ENCODE measurements at places on chromosomes 4 and X.
A peak's percentile ranks its signal among the peaks of the same experiment; 100 is the strongest.

DNA sequence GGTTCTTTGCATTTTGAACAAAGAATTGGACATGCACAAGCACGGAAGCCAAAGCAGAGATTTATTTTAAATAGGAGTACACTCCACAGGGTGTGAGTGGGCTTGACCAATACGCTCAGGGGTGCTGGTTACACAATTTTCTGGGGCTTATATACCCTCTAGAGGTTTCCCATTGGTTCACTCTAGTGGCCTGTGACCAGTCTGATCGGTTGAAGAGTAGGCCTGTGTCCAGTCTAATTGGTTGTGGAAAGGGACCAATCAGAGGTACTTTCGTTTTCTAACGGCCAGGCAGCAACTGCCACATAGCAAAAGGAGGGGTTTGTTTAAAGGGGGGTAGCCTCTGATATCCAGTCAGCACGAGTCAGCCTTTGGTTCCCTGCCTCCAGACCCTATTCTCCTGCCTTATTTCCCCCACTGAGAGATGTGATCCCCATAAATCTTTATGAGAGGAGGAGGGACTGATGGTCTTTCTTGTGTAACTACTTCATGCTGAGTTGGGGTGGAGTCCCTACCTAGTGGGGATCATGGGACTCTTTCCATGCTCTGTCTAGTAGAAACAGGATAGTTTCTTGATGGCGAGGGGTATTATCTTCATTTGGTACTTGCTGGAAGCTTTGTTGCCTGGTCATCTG lies 11.3 kb upstream of the AREG start:
- no peak for DNase-seq

GRCh38 chr4:77861495-77861894 lies 1.1 kb upstream of the MRPL1 start:
- no peak for DNase-seq

- no peak for DNase-seq
Observed at GRCh38 chr4:118931786-118932185, 43.1 kb downstream of the SYNPO2 start.

GRCh38 chrX:104282166-104282725 lies 27.5 kb upstream of the ESX1 start:
- DNase-seq: no peak

GRCh38 chrX:56564921-56565840 lies 1.8 kb downstream of the UBQLN2 start:
- DNase-seq: no peak

DNA sequence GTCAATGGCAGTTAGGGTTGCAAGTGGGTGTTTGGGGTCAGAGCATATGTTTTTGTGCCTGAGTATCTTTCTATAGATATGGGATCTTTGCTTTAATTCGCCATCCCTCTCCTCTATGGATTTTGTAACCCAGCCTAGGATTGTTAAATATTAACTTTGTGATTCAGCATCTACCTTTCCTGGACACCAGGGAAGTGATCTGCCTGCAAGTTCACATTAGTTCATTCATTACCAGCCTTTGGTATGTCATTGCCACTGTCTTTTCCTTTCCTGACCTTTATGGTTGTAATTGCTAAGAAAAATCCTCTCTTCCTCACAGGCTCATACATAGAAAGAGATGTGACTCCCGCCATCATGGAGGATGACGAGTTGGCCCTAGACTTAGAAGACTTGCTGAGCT lies 73.8 kb downstream of the KIT start:
- no peak for DNase-seq

DNA sequence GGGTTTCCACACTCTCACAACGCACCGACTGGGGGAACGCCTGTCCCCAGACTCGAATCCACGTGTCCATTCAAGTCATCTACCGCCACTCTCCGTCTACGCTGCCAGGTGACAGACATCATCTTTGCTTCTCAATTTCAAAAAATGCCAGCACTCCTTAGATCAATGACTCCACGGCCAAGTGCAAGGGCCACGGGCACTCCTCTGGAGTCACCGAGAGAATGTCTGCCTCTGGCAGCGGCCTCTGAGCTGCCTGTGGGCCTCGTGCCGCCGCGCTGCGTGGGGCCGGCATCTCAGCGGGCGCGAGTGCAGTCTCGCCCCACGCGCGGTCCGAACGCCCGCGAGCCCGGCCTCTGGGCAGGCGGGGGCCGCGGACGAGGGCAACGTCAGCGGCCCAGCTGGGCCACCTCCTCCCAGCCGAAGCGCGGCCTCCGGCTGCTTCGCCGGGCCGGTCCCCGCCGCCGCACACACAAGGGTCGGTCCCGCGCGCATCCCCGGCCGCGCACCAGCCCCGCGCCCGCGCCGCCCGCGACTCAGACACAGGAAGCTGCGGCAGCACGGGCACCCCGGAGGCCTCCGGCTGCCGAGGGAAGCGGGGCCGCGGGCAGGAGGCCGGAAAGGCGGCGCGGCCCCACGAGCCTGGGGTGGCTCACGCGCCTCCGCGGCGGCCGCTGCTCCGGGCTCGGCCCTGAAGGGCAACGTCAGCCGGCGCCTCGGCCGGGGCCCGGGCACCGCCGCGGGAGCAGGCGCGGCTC lies 450 bp downstream of the ACSL1 start:
- DNase-seq: no peak

DNA sequence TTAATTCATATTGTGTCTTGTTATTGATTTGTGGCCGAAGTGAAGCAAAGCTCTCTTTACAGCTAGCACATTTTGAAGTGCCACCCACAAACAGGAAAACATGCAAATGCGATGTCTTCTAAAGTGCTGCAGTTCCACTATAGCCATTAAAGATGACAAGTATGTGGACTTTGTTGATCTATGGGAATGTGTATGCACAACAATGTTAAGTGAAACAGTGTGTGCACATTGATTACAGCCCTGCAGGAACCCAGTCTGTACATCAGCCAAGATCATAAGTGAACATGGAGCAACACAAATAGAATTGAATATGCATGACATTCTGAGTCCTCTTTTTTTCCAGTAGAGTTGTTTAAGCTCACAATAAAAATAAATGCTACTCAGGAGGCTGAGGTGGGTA lies 43.0 kb downstream of the TFDP3 start:
- no peak for DNase-seq

GRCh38 chrX:35696760-35697234 lies 101.3 kb upstream of the MAGEB16 start:
- DNase-seq: no peak

GRCh38 chr4:5839751-5840674 lies 52.9 kb downstream of the CRMP1 start:
- no peak for DNase-seq

DNA sequence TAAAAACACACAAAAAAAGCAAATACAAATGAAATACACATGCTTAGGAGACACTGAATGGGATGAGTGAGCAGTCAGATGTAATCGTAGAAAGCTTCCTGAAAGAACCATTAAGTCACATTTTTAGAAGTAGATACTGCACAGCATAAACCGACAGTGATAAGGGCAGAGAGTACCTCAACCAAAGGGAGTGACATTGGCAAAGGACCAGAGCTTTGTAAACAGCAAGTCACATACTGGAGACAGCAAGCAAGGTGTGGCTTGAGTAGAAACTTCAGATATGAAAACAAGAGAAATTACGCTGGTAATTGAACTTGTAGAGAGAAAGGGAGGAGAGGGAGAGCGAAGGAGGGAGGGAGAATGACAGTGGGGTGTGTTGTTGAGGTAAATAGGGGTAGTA lies 92.0 kb downstream of the CHRDL1 start:
- DNase-seq: no peak

GRCh38 chr4:28799696-28800095 lies 1920.5 kb upstream of the PCDH7 start:
- no peak for DNase-seq

GRCh38 chr4:153789741-153790499 lies 1.0 kb upstream of the SFRP2 start:
- DNase-seq: no peak

DNA sequence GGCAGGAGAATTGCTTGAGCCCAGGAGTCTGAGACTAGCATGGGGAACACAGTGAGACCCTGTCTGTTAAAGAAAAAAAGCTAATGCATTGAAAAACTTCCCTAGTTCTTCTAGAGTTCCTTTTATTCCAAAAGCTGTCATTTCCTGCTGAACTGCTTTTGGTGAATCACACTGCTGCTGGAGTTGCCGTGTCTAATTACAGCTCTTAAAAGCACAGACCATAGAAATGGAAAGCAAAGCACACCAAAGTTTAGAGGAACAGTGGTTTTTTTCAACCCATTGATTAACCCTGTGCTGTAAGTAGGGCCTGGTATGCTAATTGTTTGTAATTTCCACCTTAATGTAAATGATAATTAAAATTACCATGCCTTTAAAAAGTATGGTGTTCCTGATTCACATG lies 52.4 kb downstream of the SEPTIN11 start:
- DNase-seq: no peak

DNA sequence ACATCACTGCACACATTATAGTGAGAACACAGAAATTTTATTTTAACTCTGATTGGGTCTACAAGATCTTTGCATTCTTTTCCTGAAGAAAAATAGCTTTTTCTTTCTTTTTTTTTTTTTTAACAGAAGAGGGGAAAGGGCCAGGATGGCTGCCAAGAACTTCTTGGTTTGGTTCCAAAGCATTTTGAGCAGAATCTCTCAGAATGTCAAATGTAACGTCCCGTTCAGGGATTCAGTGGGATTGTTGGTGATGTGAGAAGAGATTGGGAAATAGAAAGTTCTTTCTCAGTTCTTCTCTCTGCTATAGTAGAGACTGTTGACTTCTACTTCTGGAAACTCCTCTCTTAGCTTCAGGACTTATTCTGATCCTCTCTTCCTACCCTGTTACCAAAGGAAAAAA lies 70.9 kb upstream of the CBR4 start:
- DNase-seq: no peak

- no peak for DNase-seq
Observed at GRCh38 chr4:107519053-107519452, 201.0 kb downstream of the PAPSS1 start.

DNA sequence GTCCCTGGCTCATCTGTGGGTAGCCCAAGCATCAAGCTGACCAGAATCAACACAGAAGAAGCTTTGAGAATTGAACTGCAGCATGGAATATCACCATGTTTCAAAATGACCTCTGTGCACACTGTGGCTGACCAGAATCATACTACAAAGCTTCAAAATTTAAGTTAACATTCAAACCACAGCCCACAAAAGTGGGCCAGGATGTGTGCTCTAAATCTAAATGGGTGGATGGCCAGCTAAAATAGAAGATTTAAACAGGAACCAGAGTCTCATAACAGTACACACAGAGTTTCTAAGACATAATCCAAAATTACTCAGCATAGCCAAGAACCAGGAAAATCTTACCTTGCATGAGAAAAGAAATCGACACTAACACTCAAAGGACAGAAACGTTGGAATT lies 46.1 kb downstream of the KLF3 start:
- DNase-seq: no peak

- no peak for DNase-seq
Observed at GRCh38 chrX:36867143-36867542, 141.0 kb upstream of the FAM47C start.

DNA sequence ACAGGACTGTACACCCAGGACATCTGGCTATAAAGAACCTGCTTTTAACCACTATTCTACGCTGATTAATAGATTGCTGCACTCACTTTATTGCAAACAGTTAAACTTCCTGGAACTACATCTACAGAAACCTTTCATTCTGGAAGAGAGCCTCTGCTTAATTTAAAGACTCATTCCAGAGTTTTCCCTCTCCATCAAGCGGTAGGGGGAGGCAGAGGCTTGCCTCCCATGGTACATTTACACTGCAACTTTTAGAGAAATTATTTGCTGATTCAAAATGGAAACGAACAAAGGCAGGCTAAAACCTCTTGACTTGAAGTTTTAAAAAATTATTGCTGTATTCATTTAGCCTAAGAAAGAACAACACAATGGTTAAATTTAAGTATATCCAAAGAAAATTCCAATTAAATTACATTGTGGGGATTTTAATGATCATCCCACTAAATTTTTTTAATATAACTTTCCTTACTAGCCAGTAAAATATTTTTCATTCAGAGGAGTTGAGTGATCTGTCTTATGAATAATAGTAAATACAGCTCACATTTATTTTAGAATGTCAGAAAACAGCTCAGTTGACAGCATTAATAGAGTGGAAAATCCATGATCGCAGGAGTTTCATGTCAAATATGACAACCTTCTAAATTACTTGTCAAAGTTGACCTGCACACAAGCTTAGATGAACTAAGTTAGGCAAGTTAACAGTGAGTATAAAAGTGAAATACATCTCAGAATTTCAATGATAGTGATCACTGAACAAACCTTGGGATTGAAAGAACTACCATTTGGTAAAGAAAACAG lies 46.3 kb upstream of the PCDH10 start:
- DNase-seq: no peak

- DNase-seq: no peak
Observed at GRCh38 chr4:54709400-54709799, 51.6 kb downstream of the KIT start.

GRCh38 chr4:132592340-132592739 lies 556.8 kb upstream of the PCDH10 start:
- DNase-seq: no peak

GRCh38 chrX:134469486-134469885 lies 9.5 kb downstream of the HPRT1 start:
- no peak for DNase-seq

- DNase-seq: peak; percentile 48
Observed at GRCh38 chr4:158768555-158769174, at the start of gene FNIP2. Gene FNIP2 (plus strand): TSS chr4:158769026. CDS start chr4:158769213, 187 bp downstream.

GRCh38 chr4:154222875-154223274 lies 268.7 kb downstream of the DCHS2 start:
- no peak for DNase-seq

DNA sequence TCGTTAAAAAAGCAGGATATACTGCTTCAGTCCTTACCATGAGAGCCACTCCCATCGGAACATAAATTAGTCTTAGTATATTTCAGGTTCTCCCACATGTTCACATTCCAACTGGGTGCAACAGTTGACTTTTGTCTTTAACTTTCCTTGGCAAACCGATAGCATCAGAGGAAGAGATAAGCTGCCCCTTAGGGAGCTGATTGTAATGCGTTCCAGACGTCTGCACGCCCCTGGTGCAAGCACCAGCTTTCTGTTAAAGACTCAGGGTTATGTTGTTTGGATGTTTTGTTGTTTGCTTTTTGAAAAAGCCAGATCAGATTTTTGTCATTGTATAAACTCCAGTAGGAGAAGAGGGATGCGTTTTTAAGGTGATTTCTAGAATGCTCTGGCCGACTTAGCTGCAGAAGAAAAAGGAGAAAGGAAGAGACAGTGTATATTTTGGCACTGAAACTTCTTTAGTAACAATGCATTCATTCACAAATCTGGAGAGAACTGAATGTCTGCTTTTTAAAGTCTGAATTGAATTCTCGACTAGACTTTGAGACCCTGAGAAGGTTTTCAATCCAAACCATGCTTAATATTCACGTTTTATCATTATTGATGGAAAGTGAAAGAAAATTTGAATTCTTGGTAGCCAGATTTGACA lies 160.9 kb downstream of the CBR4 start:
- no peak for DNase-seq

GRCh38 chr4:169254546-169254983 lies 16.2 kb downstream of the SH3RF1 start:
- DNase-seq: no peak

- DNase-seq: no peak
Observed at GRCh38 chr4:76748649-76749048, 149.3 kb downstream of the SOWAHB start.

GRCh38 chr4:97359826-97360225 lies 783.5 kb downstream of the STPG2 start:
- DNase-seq: no peak

GRCh38 chrX:71475785-71476540 lies 56.9 kb upstream of the OGT start:
- no peak for DNase-seq

All from activated T-cell treated with anti-CD3 and anti-CD28 coated beads for 24 hours (primary cell).